NCI-H345 (cell line): ENCODE measurements at places on chromosomes 16 and 17.
A peak's percentile ranks its signal among the peaks of the same experiment; 100 is the strongest.

- DNase-seq = no peak
Observed at GRCh38 chr16:75494184-75494583, 1.1 kb downstream of the CHST6 start.

GRCh38 chr17:13030459-13031300, 12.9 kb upstream of the ELAC2 start:
- no peak for DNase-seq

- DNase-seq = peak; percentile 54
Observed at GRCh38 chr17:80146121-80147034, 550 bp downstream of the EIF4A3 start.

- DNase-seq = no peak
Observed at GRCh38 chr16:66599726-66600125, 4.8 kb upstream of the CMTM3 start.

DNA sequence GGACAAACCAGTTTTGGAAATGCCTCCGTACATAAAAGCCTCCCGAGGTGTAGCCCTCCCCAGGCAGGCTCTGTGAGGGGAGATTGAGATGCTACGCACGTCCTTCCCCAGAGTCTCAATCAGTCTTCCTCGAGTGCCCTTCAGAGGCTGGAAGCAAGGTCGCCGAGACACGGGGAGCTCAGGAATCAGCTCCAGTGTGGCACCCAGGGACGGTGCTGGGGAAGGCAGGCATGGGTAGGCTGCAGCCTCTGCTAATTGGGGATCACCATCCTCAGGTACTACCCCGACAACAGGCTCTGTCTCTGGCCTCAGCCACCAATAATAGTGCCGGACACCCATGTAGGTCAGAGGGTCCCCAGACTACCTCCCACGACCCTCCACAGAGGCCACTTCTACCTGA, 28.1 kb upstream of the GSG1L start:
- DNase-seq = no peak

GRCh38 chr17:72772331-72772821, 320.1 kb downstream of the SLC39A11 start:
- no peak for DNase-seq

GRCh38 chr17:3558603-3559269, 1.1 kb upstream of the TRPV3 start:
- no peak for DNase-seq

GRCh38 chr16:77738706-77739558, 16.6 kb downstream of the NUDT7 start:
- no peak for DNase-seq

DNA sequence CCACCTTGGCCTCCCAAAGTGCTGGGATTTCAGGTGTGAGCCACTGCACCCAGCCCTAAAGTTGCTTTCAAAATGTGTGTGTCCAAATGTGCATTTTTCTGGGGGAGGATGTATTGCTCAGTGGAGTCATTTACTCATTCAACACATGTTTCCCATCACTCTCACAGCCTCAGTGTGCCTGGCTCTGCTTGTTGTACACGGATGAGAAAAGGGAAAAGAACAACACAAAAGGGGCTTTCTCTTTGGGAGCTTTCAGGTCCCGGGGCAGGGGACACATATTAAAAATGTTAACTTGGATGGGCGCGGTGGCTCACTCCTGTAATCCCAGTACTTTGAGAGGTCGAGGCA, 1.7 kb upstream of the PPL start:
- no peak for DNase-seq

- no peak for DNase-seq
Observed at GRCh38 chr17:61579347-61579746, 11.7 kb downstream of the NACA2 start.

DNA sequence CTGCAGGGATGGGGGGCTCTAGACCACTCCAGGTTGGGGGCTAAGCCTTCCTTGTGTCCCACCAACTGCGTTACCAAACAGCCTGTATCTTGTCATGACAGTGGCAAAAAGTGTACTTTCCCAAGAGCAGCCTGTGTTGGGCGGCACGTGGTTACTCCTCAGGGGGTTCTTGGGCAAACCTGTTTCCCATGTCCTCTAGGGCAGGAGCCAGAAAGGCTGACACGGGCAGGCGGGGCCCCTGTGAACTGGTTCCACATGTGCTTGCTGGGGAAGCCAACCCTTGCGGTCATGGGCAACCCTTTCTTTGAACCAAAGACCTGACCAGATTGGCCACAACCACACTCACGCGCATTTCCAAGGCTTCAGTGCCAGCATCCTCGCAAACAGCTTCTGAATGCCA, 228.5 kb downstream of the RBFOX3 start:
- no peak for DNase-seq

DNA sequence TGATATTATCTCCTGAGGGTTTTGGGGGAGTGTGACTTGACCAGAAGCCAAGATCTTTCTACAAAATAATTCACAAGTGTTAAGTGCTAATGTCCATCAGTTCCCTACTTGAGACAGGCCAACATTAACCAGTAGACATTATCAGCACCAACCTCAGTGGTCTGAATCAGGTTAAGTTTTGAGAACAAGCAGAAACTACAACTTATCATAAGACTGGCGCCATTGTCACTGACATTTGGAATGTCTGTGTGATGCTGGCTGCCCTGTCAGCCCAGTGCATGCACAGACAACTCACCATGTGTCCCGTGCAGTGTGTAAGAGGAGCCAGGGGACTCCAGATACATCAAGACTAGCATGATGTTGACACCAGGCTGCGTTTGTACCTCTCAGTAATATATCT, 76.8 kb downstream of the CCDC182 start:
- no peak for DNase-seq

DNA sequence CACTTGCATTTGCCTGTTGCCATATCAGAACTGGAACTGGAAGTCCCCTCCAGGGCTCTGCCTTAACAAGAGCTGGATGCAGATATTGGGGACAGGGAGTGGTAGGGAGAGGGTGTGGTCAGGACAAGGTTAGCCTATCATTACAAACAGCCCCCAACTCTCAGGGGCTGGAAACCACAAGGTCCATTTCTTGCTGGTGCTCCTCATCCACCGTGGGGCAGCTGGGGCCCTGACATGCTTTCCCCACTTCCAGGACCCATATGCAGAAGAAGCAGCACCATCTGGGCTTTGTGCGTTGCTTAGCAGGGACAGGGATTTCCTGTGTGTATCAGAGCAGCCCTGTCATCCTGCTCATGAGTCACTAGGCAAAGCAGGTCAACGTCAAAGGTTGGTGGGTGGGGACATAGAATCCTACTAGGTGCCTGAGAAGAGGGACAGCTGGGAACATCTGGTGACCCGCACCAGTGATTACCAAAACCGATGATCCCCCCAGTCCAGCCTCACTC, 26.9 kb downstream of the RGS9 start:
- no peak for DNase-seq

GRCh38 chr17:2594722-2595599, 1.5 kb downstream of the PAFAH1B1 start:
- no peak for DNase-seq

DNA sequence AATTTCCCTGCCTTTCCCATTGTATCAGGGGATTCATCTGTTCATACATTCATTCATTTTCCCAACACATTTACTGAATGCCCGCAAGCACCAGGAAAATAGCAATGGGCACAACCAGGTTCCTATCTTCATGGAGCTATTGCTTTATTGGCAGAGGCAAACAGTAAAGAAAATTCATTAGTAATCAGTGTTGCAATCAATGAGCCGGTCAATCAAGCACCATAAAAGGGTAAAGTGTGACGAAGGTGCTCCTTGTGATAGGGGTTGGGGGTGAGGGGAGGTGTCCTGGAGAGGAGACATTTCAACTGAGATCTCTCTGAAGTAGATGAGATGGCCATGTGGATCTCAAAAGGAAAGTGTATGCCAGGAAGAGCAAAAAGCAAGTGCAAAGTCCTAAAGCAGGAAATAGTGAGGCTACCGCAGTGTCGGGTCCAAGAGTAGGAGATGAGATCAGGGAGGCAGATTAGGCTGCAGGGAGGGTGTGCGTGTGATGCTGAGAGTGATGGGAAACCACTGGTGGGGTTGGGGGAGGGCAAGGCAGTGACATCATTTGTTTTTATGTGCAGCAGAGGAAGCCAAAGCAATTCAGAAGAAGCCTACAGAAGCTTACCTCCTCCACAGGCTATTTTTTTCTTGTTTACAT, 28.4 kb downstream of the CDH13 start:
- DNase-seq = no peak

GRCh38 chr16:87382023-87382785, 1.4 kb downstream of the FBXO31 start:
- DNase-seq = no peak

GRCh38 chr17:12613566-12613965, 52.1 kb upstream of the MYOCD start:
- no peak for DNase-seq

- DNase-seq = no peak
Observed at GRCh38 chr16:57475711-57476339, 10.5 kb downstream of the DOK4 start.

- peak; percentile 38 for DNase-seq
Observed at GRCh38 chr16:85750827-85751697, at the start of gene C16orf74. C16orf74 (minus strand) TSS chr16:85751096; CDS start chr16:85735217, 15,879 bp downstream.

DNA sequence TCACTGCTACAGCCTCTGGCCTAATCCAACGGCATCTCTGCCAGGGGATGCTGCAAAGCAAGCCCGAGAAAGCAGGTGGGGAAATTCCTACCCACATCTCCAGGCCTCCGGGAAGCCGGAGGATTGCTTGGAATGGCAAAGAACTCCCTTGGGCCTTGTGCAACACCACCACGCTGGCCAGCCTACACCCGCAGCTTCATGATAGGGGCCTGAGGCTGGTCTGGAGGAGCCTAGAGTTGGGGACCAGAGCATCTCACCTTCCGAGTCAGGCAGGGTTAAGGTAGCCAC, 20.3 kb downstream of the GGA3 start:
- no peak for DNase-seq

DNA sequence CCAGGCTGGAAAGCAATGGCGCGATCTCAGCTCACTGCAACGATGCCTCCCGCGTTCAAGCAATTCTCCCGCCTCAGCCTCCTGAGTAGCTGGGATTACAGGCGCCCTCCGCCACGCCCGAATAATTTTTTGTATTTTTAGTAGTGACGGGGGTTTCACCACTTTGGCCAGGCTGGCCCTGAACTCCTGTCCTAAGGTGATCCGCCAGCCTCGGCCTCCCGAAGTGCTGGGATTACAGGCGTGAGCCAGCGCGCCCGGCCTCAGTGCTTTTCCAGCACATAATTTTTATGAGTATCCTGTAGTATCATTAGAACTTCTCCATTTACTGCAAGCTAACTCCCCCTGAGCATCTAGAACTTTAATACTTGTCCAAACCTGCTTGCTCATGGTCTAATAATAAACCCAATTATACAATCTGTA, 1.8 kb downstream of the UBE2G1 start:
- DNase-seq = no peak

DNA sequence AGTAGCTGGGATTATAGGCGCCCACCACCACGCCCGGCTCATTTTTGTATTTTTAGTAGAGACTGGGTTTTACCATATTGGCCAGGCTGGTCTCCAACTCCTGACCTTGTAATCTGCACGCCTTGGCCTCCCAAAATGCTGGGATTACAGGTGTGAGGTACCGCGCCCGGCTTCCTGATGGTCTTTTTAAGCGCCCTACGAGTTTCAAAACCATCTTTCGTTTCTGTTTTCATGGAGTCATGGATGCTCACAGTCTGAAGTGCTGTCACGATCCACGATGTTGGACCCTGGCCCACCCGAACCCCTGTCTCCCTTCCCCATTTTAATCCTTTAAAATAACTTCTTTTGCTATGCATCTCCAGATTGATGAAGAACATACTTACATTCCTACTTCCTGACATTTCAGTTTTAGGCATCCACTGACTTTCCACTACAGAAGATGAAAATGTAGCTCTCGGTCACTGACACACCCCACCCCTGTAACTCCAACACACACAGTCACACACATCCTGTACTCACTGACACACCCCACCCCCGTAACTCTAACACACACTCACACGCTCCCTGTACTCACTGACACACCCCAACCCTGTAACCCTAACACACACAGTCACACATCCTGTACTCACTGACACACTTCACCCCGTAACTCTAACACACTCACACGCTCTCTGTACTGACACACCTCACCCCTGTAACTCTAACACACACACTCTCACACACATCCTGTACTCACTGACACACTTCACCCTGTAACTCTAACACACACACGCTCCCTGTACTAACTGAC, 22.6 kb upstream of the WDR45B start:
- no peak for DNase-seq

DNA sequence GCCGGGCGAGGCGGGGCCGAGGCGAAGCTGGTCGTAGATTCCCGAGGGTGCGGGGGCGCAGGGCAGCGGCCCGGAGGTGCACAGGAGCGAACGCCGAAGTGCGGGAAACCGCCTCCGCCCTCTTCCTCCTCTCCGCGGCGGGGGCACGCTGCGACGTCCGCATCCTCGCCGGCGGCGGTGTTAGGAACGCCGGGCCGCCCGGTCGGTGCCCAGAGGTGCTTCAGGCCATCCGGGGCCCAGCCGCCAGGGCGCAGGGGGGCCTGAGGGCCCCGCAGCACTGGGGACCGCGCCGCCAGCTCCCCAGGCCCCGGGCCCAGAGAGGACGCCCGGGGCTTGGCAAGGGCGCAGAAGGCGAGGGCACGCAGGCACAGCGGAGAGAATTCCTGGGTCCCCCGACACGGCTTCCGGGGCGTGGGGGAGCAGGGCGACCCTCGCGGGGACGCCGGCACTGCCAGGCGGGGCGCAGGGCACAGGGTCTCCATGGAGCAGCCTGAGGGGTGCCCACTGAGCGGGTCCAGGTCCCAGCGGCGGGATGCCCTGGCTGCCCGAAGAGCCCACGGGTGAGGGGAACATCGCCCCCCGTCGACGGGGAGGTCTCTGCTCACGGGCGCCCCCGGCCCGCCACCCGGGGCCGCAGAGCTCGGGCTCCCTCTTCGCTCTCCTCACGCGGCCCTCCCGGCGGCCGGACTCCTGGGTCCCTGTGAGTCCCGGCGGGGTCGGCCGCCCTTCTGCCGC, 576 bp downstream of the EPOP start:
- peak; percentile 21 for DNase-seq
